Brain (organoid and tissue), 16 donors: ENCODE measurements at places on chromosomes 5 and 9.
A peak's percentile ranks its signal among the peaks of the same experiment; 100 is the strongest.

- no peak for DNase-seq
Observed at GRCh38 chr5:34530637-34531036, 125.5 kb upstream of the RAI14 start.

- no peak for DNase-seq
Observed at GRCh38 chr5:167207081-167207480, 1084.4 kb upstream of the WWC1 start.

- DNase-seq: no peak
Observed at GRCh38 chr5:78127875-78128274, 166.6 kb downstream of the AP3B1 start.

DNA sequence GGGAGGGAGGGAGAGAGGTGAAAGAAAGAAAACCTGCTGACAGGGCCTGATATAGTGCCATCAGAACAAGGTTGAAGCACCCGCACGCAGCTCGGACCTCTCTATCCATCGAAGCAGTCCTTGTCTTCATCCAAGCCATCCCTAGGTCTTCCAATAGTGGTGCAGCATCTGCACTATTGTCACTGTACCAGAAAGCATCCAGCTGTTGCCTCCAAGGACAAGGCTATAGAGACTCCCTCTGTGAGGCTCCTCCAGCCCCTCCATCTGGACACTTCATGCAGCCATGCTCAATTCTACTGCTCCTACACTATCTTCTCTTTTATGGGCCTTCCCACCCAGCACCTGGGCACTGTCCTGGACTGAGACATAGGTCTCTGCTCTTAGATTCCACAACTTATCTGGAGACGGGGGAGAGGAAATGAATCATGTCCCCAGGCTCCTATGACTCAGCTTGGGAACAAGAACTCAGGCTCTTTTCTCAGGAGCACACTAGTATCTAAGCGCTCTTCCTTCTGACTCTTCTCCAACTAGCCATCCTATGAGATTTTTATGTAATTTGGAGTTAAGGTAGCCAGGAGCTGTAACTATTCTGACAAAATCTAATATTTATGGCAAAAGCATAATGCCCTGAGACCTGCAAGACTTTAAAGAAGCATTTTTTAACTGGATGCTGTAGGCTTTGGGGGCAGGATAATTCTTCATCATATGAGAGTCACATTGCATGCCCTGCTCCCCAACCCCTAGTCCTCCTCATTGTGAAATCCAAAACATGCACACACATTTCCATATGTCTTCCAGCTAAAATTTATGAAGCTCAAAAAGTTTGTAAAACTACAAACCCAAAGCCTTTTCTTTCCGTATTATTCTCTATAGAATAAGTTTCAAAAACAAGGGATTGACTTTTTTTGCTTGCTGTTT is 446.8 kb downstream of the CCDC171 start:
- no peak for DNase-seq

- DNase-seq: peak; percentile 46
Observed at GRCh38 chr5:61000887-61001286, 55.9 kb downstream of the NDUFAF2 start.

DNA sequence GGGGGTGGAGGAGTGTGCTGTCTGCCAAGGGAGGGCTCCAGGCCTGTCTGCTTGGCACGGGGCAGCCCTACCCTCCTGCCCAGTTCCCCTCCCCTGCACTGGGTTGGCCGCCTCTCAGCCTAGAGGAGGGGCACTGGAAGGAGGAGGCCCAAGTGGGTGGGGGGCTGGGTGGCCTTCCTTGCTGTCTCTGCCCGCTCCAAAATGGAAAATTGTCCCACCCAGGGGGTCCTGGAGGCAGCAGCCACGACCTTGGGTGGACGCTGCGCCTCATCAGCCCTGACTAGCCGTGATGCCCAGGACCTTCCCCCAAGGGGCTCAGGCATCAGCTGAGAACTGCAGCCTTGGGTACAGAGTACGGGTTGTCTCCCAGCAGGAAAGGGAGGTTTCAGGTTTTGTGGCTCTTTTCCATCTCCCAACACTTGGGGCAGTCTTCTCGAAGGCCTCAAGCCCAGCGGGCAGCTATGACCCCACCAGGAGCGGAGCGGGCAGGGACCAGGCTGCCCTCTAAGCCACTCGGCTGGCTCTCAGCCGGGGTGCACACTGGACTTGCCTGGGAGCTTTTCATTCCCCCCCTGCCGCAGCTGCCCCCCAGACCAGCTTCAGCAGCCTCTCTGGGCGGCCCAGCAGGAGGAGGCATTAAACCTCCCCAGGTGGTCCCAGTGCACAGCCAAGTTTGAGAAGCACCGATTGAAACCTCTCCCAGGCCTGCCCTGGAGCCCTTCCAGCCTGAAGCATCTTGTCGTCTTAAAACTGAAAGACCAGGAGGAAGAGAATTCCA is 20.6 kb downstream of the NTNG2 start:
- peak; percentile 81 for DNase-seq

- DNase-seq: no peak
Observed at GRCh38 chr5:135051872-135052271, 17.8 kb upstream of the PITX1 start.

DNA sequence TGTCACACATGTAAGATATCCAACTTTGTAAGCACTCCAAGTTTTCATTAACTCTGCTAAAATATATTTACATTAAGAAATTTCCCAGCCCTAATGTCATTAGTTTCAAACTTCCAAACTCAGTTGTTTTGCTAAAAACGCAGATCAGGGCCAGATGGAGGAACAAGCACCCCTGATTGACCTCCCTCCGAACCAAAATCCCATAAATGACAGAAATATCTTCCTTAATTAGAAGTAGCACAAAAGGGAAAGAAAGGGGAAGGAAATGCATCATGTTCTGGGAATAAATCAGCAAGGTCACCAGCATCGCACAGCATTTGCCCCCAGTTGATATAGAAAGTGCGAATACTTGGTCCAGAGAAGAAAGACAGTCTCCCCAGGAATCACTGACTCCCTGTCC is 61.4 kb upstream of the RUFY1 start:
- DNase-seq: no peak

DNA sequence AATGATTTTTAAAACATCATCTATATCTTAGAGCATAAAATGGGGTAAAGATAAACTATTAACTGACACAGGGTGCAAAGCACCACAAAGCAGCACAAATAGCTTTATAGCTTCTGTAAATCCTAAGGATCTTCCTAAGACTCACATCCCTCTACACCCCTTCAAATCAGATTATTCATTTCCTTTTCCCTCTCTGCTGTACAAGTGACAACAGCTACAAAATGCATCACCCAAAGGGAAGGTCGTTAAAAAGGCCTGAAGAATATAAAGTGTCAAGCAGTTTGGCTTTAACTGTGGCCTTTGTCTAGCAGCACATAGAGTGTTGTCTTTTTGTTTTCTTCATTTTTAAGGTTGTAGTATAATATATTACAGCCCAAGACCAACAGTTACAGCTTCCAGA is 422.1 kb downstream of the PDE4D start:
- no peak for DNase-seq

DNA sequence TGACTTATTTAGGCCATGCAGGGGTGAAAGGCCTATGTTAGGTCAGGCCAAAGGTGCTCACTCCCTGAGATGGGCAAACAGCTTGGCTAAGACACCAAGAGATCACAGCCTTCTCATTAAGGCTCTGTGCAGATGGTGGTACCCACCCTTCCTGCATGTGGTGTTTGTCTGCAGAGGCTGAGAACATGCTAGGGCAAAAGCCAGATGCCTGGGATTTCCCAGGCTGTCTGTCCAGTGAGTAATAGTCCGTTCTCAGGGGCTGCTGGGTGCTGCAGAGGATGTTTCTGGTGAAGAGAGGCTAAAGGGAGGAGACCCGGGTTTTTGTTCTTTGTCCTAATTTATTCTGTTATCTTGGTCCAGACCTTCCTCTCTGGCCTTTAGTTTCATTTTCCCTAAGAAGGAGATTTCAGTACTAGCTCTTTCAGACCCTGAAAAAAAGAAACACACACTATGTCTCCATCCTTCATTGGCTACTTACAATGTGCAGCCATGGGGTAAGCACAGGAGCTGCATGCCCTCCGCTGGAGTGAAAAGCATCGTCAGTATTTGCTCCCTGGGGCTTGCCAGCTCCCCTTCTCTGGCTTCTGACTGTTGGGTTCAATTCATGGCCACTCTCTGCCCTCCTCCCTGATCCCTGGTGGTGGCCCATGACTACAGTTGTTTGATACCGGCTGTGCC is 23.4 kb upstream of the GLRA1 start:
- DNase-seq: no peak

- no peak for DNase-seq
Observed at GRCh38 chr5:14787801-14788579, 83.6 kb downstream of the ANKH start.

DNA sequence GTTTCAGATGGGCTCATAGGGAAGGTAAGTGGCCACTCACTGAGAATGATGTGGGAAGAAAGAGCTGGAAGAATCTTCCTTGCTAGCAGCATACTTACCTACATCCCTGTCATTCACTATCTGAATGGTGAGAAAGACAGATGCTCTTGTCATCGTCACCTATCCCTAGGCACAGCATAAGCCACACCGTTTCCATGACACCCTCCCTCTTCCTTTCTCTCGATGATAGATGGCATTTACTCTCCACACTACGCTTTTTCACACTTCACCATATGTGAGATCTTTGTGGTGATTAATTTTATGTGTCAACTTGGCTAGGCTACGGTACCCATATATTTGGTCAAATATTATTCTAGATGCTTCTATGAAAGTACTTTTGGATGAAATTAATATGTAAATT is 44.4 kb upstream of the FER start:
- DNase-seq: peak; percentile 30

- DNase-seq: no peak
Observed at GRCh38 chr9:114110180-114110579, 11.1 kb upstream of the KIF12 start.

DNA sequence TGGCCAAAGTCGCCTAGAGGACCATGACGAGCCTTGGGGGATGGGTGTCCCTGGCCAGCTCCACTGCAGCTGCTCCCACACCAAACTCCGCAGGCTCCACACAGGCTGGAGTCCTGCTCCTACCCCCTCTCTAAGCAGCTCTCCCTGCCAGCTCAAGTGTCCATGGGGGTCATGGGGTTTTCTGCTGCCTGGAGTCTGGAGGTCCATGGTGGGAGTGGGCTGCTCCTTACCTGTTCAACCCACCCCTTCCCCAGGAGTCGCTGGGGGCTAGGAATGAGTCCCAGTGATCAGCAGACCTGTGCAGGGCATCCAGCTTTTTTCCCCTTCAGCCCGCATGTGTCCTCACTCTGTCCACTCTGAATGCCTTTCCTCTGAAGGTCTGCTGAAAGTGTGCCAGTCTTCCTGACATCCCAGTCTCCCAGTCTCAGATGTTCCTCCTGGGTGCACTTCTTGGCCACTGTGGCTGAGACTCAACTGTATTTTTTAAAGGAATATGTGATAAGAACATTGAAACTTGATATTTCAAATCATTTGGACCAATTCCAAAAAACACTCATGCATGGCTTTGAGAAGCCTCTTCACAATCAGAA is 261.3 kb upstream of the ANKH start:
- DNase-seq: no peak

- no peak for DNase-seq
Observed at GRCh38 chr9:18504707-18505106, 30.8 kb downstream of the ADAMTSL1 start.

DNA sequence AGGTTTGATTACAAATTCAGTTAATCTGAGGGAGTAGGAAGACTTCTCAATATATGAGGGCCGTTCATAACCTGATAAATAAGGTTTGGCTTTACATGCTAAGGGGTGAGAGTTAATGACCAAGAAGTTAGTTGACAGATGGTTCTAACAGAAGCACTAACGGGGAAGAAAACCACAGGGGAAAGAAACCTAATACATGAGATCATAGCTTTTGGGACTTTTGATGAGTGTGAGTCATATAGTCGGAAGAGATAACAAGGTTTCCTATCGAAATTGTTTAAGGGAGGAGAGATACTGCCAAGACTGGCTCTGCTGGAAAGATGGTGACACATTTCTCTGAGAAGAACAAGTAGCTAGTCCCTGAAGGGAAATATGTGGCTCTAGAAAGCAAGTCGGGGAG is 140.1 kb downstream of the COX7C start:
- no peak for DNase-seq

DNA sequence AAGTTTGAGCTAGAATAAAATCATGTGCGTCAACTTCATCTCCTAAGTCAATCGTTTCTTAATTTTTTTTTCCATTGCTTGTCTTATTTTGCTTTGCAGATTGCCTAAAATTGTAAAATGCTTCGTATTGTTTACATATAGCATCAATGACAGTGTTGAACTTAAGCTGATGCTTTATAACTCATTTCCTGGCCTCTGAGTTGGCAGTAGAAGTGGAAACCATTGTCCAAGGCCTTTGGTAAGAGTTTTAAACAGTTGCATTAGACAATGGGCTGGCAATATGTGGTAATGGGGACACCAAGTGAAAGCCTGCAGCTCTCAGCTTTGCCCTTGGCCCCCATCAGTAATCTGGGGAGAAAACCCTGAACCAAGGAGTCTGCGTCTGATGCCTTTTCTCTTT is 154.8 kb upstream of the GAS1 start:
- no peak for DNase-seq

- no peak for DNase-seq
Observed at GRCh38 chr9:20095430-20096092, 306.7 kb upstream of the SLC24A2 start.

DNA sequence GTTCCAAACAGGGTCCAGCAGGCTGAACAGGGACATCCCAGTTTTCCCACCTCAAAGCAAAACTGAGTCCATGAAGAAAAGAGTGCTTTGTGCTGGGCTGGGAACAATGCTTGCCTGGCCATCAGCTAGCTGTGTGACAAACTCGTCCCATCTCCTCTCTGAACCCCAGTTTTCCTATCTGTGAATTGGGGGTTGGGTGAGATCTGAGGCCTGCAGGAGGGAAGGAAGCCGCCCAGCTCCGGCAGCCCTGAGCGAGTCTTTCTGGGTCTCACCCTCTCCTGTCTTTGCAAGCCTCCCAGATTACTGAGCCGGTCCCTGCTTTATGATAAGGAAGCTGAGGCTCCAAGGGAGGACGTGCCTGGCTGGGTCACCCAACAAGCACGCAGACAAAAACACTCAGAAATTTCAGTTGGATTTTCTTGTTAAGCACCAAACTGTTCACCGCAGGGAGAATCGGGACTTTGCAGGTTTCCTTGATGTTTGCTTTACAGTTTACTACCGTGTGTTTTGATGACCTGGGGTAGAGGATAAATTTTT is 82.6 kb upstream of the LMX1B start:
- DNase-seq: no peak
